Memory B cell (primary cell): ENCODE measurements at places on chromosomes 2 and 18.

GRCh38 chr2:240775905-240776304, 44.1 kb downstream of the KIF1A start:
- no peak for DNase-seq
- peaks cover 2% of the 10 kb centered on the region for H3K27me3 ChIP-seq
- no peak overlapping the region for H3K27ac ChIP-seq
- H3K4me3 ChIP-seq = no peak overlapping the region

DNA sequence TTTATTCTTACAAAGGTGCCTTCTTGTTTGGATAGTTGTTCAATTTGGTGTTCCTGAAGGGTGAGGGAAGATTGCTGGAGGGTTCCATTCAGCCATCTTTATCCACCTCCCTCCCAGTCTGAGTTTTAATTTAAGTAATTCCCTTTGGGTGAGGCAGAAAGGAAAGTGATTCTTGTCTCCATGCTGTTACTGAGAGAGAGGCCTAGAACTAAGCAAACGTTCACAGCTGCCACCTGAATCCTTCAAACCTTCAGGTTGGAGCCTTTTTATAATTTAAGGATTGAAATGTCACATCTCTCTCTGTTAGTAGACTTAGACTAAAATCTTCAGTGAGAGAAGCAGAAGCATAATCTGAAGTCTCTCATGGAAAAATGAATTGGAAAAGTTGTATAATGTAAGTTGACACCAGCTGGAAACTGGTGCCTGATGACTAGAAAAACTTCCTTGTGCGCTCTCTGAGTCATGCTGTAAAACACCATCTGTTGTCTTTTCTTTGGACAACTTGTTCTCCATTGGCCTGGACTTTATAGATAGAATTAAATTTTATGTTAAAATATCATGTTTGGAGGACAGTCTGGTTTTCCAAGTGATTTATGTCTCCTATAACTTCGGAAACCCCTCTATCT, 14.6 kb downstream of the STRADB start:
- H3K27me3 ChIP-seq = no peaks in the 10 kb centered on the region
- no peak for DNase-seq
- peaks cover 2% of the 10 kb centered on the region for H3K4me1 ChIP-seq

DNA sequence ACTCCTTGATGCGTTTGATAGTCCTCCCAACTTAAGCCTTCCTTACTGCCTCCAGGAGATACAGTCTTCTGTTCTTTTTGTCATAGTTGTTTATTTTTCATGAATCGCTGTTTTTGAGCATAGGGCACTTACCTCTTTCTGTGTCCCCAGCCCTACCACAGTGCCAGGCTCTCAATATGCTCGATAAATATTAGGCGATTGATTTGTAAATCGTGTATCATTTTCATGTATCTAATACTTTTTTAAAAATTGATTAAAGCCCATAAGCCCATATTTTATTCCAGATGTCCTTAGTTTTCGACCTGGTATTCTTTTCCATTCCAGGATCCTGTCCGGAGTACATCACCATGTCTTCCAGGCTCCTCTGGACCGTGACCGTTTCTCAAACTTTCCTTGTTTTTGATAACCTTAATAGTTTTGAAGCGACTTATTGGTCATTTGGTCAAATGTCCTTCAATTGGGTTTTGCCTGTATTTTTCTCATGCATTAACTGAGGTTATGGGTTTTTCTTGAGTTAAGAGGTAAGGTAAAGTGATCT, 444 bp upstream of the MMADHC start:
- peaks cover 6% of the 10 kb centered on the region for H3K36me3 ChIP-seq
- H3K27ac ChIP-seq = peak overlapping the region; percentile 99
- no peaks in the 10 kb centered on the region for H3K27me3 ChIP-seq
- H3K4me1 ChIP-seq = peaks cover 17% of the 10 kb centered on the region
- peak overlapping the region; percentile 93 for H3K4me3 ChIP-seq
- DNase-seq = no peak

DNA sequence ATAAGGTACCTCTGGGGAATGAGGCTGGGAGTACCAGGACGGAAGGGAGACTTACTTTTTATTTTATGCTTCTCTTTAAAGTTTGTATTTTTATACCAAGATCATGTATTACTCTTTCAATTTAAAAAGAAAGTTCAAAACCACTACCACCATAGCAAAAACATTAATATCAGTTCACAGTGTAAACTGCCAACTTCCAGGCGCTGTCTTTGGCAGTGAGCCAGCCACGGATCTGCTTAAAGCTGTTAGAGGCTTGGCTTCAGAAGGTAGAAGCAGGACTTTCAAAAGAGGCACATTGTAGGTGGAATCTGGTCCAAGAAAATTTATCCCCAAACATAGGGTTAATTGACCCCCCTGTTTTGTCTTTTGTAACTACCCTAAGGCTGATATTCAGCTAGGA, 74.8 kb downstream of the B3GNT2 start:
- H3K4me3 ChIP-seq = no peak overlapping the region
- H3K36me3 ChIP-seq = peaks cover 6% of the 10 kb centered on the region
- peaks cover 3% of the 10 kb centered on the region for H3K27me3 ChIP-seq
- H3K4me1 ChIP-seq = no peaks in the 10 kb centered on the region

GRCh38 chr2:204228169-204228886, 291.8 kb downstream of the ICOS start:
- H3K36me3 ChIP-seq = no peaks in the 10 kb centered on the region
- peaks cover 2% of the 10 kb centered on the region for H3K27me3 ChIP-seq
- no peaks in the 10 kb centered on the region for H3K4me1 ChIP-seq
- no peak overlapping the region for H3K27ac ChIP-seq
- no peak for DNase-seq
- no peak overlapping the region for H3K4me3 ChIP-seq

DNA sequence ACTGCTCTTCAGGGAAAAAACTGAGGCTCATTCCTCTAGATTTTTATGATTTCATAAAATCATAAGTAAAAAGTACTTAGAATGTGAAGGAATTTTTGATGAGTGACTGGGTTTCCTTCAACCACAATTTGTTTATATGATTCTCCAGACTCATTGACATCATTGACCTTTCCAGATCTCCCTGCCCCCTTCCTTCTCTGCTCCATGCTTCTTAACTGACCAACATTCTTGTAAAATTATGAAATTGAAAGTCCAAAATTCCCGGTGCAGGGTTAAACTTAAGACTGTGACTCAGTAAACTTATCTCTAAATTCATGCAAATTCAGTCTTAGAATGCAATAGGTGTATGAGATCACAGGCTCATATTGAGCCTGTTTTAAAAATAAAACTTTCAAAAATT, 648.9 kb downstream of the TDRD15 start:
- H3K36me3 ChIP-seq = no peaks in the 10 kb centered on the region
- DNase-seq = no peak
- H3K27ac ChIP-seq = no peak overlapping the region
- no peaks in the 10 kb centered on the region for H3K27me3 ChIP-seq
- no peaks in the 10 kb centered on the region for H3K4me1 ChIP-seq

- peaks cover 8% of the 10 kb centered on the region for H3K4me1 ChIP-seq
- no peak overlapping the region for H3K4me3 ChIP-seq
- H3K36me3 ChIP-seq = peaks cover 2% of the 10 kb centered on the region
- H3K27ac ChIP-seq = no peak overlapping the region
- H3K27me3 ChIP-seq = peaks cover 16% of the 10 kb centered on the region
These were observed 19.2 kb upstream of the PKDCC start for GRCh38 chr2:42028571-42029148.

GRCh38 chr2:55452879-55453278, 33.2 kb upstream of the CCDC88A start:
- no peak overlapping the region for H3K4me3 ChIP-seq
- H3K27me3 ChIP-seq = no peaks in the 10 kb centered on the region
- H3K36me3 ChIP-seq = no peaks in the 10 kb centered on the region
- no peaks in the 10 kb centered on the region for H3K4me1 ChIP-seq
- no peak overlapping the region for H3K27ac ChIP-seq
- DNase-seq = no peak

GRCh38 chr2:236731767-236732580, 162.3 kb downstream of the ACKR3 start:
- no peak overlapping the region for H3K4me3 ChIP-seq
- H3K4me1 ChIP-seq = no peaks in the 10 kb centered on the region
- no peaks in the 10 kb centered on the region for H3K36me3 ChIP-seq
- peaks cover 4% of the 10 kb centered on the region for H3K27me3 ChIP-seq
- no peak for DNase-seq

GRCh38 chr2:47950340-47951301, 44.3 kb upstream of the FBXO11 start:
- H3K4me1 ChIP-seq = peaks cover 3% of the 10 kb centered on the region
- peak overlapping the region; percentile 39 for H3K27ac ChIP-seq
- H3K4me3 ChIP-seq = no peak overlapping the region

DNA sequence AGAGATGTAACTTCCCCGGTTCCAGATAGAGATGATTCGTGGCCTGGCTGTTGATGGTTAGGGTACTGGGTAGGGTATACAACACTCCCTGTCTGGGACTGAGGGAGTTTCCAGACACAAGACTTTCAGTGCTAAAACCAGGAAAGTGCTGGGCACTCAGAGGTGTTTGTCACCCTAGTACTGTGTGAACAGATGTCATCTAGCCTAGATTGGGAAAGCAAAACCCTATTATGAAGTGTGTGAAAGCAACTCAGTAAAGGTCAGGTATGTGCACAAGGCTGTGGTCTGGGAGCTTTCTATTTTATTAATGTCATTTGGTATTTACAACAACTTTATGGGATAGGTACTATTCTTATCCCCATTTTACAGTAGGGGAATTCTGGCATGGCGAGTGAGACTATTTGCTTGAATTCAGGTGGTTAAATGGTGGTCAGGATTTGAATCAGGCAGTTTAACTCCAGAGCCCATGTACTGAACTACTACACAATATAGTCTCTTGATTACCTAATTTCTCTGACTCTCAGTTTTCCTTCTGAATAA, 2.6 kb downstream of the BZW1 start:
- no peaks in the 10 kb centered on the region for H3K27me3 ChIP-seq
- peaks cover 31% of the 10 kb centered on the region for H3K36me3 ChIP-seq
- no peak for DNase-seq
- peaks cover 15% of the 10 kb centered on the region for H3K4me1 ChIP-seq
- peak overlapping the region; percentile 38 for H3K27ac ChIP-seq

DNA sequence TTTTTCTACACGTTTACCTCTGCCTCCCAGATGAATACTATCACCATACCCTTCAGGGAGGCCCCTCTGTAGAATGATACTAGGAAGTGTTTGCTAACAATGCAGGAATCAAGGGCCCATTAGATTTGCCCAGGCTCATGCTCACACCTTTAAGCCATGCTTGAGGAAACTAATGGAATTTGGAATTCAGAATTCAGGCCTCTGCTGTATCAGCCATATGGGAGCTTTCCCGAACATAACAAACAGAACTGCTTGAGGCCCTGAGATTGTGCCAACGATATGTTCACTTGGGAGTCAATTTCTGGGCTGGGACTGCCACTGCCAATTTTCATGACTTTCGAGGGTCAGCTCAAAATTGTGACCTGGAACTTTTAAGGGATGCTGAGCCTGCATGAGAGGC, 282.5 kb downstream of the CLIP4 start:
- no peak overlapping the region for H3K4me3 ChIP-seq
- H3K36me3 ChIP-seq = no peaks in the 10 kb centered on the region
- peaks cover 4% of the 10 kb centered on the region for H3K27me3 ChIP-seq
- no peak for DNase-seq
- no peaks in the 10 kb centered on the region for H3K4me1 ChIP-seq

GRCh38 chr2:197993363-197993762, 189.0 kb downstream of the PLCL1 start:
- no peak overlapping the region for H3K4me3 ChIP-seq
- no peaks in the 10 kb centered on the region for H3K36me3 ChIP-seq
- no peaks in the 10 kb centered on the region for H3K4me1 ChIP-seq
- no peak overlapping the region for H3K27ac ChIP-seq
- H3K27me3 ChIP-seq = peaks cover 6% of the 10 kb centered on the region
- no peak for DNase-seq

GRCh38 chr2:190446750-190447516, 38.8 kb downstream of the MFSD6 start:
- peaks cover 7% of the 10 kb centered on the region for H3K36me3 ChIP-seq
- no peak overlapping the region for H3K4me3 ChIP-seq
- no peaks in the 10 kb centered on the region for H3K27me3 ChIP-seq
- DNase-seq = no peak
- peaks cover 35% of the 10 kb centered on the region for H3K4me1 ChIP-seq
- no peak overlapping the region for H3K27ac ChIP-seq

- H3K4me3 ChIP-seq = no peak overlapping the region
- H3K4me1 ChIP-seq = no peaks in the 10 kb centered on the region
- peaks cover 2% of the 10 kb centered on the region for H3K36me3 ChIP-seq
- H3K27ac ChIP-seq = no peak overlapping the region
These were observed 39.7 kb downstream of the TMEM177 start for GRCh38 chr2:119718501-119719260.

DNA sequence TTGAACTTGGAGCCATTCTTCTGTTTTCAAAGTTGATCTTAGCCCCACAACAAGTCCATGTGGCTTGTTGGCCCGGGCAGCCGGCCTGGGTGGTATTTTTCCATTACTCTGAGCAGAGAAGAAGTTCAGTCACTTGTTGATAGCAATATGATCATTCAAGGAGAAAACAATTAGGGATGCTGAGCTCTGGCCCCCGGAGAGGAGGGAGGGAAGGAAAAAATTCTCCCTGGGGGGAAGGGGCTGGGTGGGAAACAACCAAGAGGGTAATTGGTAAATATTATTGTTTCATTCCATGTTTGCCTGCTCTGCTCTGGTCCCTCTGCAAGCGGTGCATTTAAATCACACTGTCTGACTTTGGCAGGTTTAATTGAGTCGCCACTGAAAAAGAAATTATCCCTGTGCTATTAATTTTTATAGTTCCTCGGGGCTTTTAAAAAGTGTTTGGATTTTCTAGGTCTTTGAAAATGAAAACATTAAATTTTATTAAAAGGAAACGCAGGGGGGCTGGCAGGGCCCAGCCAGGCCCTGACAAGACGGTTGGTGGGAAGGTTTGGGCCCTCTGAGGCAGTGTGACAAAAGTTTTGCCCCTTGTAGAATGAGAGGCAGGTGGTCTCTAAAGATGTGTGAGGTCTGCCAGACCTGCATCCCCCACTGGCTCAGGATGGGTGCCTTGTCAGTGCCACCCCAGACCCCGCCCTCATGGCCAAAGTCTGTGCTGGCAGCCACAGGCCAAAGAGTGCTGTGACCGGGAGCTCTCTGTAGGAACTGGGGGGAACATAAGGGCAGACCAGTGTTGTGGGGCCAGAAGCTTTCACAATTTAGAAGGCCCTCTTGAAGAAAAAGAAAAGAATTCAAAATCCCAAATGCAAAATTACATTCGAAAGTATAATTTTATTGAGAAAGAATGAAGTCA, 52.5 kb upstream of the SLC14A2 start:
- no peak overlapping the region for H3K4me3 ChIP-seq

DNA sequence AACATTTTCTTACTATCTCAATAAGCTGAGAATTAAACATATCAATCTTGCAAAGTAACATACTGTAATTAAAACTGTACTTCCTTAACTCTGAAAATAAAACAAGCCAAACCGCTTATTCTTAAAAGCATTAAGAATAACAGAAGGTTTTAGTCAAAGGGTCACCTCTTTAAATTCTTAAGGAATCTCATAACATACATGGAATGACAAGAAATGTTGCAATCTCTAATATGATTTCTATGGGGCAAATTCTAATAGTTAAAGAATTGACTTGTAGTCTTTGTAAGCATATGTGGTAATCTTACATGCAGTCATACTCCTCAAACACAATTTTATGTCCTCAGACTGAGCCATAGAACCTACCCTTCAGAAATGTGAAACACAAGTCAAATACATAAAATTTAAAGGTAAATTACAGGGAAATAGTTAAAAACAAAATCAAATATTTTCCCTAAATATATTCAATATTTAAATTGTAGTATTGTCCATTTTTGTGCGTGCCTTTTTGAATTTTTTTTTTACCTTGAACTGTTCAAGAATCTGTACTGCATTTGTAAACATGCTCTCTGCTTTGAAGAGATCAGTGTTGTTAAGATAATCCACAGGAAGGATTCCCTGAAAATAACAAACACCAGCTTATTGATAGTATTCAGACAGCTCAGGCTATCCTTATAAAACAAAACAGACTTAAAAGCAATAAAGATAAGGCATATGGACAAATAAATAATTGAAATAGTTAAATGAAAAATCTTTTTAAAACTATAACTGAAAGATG, 48.2 kb downstream of the PIGN start:
- no peak overlapping the region for H3K27ac ChIP-seq
- H3K36me3 ChIP-seq = peaks cover 22% of the 10 kb centered on the region
- no peaks in the 10 kb centered on the region for H3K4me1 ChIP-seq
- no peak for DNase-seq
